Activated CD8-positive, alpha-beta memory T cell treated with anti-CD3 and anti-CD28 coated beads for 48 hours (primary cell): ENCODE measurements at places on chromosomes 5 and 9.

GRCh38 chr9:75376680-75377254, 288.5 kb downstream of the OSTF1 start:
- DNase-seq = no peak

DNA sequence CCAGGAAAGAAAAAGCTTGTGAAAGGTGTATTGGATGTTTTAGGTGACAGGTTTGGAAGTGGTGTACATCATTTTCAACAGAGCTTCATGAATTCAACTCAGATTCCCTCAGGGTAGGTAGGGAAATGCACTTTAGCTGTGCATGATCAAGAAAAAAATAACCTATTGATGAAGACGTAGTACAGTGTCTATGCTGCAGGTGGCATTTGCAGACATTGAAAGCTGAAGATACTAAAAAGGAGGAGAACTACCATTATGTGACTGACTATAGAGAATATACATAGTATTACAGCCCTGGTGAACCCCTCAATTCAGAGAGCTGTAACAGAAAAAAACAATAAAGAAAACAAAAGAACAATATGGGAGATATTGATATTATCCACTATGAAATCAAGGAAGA, 2344.7 kb upstream of the ACO1 start:
- no peak for DNase-seq

DNA sequence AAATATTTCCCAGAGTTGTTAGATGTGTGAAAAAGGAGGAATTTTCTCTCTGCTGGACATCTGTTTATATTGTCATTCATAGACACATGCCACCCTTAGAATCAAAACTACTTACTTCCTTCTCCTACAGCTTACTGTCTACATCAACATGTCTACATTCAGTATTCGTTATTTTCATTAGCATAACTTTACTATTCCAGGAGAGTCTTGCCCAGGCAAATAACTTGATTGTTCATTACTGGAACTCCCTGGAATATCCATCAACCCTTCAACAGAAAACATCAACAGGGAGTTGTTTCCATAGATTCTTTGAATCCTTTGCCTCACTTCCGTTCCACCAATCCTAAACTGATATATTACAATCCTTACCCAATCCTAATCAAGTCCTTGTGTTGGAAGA, 457.5 kb upstream of the ZNF608 start:
- DNase-seq = no peak

DNA sequence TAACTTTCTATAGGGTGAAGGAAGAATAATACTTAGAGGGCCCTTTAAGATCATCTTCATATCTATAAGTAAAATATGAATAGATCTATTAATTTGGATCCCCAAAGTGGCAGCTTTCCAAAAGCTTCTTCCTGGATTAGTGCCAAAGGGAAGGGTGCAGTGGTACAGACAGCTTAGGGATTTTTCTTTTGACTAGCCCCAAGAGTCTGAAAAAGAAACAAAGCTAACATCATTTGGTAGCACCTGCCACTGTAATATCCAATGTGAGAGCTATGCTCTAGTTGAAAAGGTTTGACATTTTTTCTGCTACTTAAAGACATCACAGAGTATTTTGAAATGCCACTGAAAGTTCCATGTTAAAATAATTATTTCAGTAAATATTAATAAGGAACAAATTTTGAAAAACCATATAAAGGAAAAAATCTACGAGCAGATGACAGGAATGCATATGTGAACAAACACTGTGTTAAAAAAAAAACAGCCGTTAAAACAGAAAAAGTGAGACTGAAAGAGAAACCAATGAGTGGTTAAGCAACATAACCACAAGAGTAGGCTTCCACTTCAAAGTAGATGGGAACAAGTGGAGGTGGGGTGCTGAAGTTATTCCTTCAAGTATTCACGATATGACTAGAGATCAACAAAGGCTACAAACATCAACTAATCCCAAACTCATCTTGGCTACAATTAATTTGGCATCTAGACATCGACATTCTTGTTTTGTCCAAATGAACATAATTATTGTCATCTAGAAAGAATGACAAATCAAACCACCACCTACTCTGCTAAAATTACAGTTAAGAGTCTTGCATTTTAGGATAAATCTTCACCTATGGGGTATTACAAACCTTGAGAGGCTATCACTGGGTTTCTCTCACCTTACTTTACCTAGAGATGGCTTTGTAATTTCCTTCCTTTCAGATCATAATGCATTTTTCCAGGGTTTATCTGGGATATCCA, 137.5 kb downstream of the CPLANE1 start:
- no peak for DNase-seq

GRCh38 chr9:21395778-21396717, 10.8 kb upstream of the IFNA2 start:
- peak; percentile 28 for DNase-seq

- no peak for DNase-seq
These were observed 14.1 kb upstream of the RPL26L1 start for GRCh38 chr5:172945151-172945550.

DNA sequence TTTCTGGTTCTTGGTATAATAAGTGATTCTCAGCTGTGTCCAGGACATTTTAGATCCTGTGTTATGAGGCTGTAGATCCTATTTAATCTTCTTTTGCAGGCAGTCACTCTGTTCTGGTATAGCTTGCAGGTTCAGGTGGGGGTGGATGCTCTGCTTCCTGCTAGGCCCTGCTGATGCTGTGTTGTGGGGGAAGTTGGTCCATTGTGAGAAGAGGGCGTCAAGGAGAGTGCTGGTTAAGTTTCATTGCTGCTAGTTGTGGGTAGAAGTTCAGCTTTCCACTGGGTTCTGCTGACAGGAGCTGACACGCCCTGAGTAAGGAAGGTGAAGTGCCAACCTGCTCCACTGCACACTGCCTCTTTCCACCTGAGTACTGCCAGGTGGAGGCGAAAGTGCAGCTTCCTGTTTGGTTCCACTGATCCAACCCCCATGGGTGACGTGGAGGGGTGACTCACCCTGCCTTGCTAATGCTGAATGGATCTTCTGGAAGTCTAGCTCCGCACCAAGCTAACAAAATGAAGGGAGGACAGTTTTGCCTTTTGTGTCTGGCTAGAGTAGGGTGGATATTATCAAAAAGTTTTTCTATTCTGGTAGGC, 16.3 kb downstream of the NMRK1 start:
- DNase-seq = no peak

GRCh38 chr5:15570491-15570890, 70.5 kb downstream of the FBXL7 start:
- no peak for DNase-seq
